Germinal center (tissue), 1 donor: ENCODE measurements at places on chromosomes 13 and 19.

GRCh38 chr19:4916292-4917082 lies 7.2 kb downstream of the UHRF1 start:
- peak; percentile 68 for DNase-seq

- DNase-seq = no peak
These were observed 78.2 kb downstream of the GGACT start for GRCh38 chr13:100510208-100510957.

GRCh38 chr13:79631051-79631659 lies 150.2 kb downstream of the NDFIP2 start:
- DNase-seq = no peak

- no peak for DNase-seq
These were observed 12.6 kb downstream of the LSM4 start for GRCh38 chr19:18310118-18310909.

GRCh38 chr13:47337781-47338507 lies 441.1 kb upstream of the HTR2A start:
- DNase-seq = no peak

DNA sequence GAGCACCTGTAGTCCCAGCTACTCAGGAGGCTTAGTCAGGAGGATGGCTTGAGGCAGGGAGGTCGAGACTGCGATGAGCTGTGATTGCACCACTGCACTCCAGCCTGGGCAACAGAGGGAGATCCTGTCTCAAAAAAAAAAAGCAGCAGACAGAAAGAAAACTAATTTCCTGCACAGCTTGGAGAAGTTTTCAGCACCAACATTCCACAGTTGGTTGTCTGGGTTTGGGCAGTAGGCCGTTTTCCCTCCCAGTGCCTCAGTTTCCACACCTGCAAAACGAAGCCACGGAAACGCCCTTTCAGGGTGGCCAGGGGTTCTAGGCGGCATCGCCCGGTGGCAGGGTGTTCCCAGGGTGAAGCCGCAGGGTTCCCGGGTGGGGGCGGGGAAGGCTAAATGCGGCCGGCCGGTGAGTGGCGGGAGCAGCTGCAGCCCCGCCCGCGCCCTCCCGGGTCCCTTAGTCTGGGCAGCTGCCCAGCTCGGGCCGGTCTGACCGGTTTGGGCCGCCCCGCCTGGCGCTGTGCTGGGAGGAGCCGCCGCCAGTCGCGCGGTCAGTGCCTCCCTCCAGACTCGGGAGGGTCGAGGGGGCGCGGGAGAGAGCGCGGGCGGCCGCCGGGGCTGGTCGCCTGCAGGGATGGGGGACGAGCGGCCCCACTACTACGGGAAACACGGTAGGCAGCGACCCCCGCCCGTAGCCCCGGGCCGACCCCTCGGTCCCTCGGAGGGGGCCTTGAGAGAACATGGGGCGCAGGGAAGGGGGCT lies at the start of gene SLC44A2:
Gene SLC44A2, plus strand, starts transcription at position 551 of the 759 bp plus-strand sequence. Its CDS starts 81 bp downstream, at position 632.
- no peak for DNase-seq

GRCh38 chr13:112765731-112766130 lies 75.9 kb downstream of the ATP11A start:
- no peak for DNase-seq

- DNase-seq = no peak
These were observed 81.1 kb upstream of the SERP2 start for GRCh38 chr13:44292545-44292944.

GRCh38 chr19:8307400-8307964 lies 676 bp downstream of the CD320 start:
- DNase-seq = no peak
